AG08395 (cell line): ENCODE measurements at places on chromosomes 16 and 17.

DNA sequence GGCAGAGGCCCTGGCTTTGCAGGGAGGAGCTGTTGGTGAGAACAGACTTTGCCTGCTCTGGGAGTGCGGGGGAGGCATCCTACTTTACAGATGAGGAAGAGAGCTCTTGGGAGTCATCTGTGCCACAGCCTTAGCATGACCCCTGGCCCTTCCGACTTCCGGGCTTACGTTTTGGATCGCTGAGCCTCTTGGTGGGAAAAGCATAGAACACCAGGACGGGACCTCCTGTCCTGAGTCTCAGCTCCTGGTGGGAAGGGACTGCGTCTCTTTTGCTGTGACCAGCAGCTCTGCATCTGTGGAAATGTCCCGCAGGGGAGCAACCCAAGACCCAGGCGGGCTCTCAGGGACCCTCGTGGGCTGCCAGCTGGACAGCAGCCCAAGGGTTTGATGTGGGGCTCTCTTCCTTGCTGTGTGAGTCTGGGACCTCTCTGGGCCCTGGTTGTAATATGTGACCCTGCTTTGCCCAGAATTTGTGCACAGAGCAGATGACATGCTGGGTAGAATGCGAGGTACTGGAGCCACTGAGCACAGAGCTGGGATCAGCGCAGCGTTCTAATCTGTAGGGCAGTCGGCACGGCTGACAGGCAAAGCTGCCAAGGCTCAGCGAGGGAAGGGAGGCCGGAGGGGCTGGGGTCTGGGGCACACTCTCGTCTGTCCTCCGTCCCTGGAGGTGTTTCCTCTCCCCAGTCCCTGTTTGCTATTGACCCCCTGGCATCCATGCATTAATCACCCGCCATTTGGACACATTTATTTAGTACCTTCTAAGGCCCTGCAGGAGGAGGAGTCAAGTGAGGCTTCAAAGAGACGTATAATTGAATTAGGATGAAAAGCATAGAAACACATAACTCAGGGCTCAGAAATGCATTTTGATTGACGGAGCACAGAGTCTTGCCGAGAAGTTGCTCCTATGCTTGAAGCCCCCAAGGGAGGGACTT lies 64.0 kb downstream of the NT5M start:
- no peak for DNase-seq

DNA sequence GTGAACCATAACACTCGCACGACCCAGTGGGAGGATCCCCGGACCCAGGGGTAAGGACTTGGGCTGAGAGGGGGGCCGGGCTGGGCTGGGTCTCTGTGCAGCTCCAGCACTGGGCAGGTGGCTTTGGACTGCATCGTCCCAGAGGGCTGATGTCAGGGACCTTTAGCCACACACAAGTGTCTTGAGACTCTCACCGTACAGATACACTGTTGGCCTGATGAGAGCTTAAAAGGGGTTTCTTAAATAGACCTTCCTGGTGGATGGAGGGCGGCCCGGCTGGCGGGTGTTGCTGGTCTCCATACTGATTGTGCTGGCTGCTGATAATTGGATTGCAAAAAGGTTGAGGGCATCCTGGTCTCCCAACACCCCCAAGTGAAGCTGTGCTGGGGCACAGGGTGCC lies 21.7 kb upstream of the CLEC18A start:
- DNase-seq = no peak

DNA sequence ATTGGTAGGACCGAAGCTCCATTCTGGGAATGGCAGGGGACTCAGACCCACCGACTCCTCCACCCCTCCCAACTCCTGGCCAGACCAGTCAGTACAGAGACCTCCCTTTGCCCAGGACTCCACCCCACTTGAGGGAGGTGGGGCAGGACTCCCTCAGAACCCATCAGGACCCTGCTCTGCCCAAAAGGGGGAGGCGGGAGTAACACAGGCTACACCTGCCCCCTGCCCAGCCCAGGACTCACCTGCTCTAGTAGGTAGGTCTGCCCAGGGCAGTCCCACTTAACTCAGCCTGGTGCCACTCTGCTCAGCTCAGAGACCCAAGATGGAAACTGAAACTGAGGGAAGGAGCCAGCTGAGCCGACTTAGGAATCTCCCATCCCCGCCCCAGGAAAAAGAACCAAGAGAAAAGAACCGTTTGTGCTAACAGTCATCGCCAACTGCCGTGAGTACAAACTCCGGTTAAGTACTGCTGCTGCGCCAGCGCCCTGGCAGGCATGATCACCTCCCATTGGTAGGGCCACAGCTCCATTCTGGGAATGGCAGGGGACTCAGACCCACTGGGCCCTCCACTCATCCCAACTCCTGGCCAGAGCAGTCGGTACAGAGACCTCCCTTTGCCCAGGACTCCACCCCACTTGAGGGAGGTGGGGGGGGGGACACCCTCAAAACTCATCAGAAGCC lies 503 bp downstream of the DHX58 start:
- DNase-seq = peak; percentile 54

DNA sequence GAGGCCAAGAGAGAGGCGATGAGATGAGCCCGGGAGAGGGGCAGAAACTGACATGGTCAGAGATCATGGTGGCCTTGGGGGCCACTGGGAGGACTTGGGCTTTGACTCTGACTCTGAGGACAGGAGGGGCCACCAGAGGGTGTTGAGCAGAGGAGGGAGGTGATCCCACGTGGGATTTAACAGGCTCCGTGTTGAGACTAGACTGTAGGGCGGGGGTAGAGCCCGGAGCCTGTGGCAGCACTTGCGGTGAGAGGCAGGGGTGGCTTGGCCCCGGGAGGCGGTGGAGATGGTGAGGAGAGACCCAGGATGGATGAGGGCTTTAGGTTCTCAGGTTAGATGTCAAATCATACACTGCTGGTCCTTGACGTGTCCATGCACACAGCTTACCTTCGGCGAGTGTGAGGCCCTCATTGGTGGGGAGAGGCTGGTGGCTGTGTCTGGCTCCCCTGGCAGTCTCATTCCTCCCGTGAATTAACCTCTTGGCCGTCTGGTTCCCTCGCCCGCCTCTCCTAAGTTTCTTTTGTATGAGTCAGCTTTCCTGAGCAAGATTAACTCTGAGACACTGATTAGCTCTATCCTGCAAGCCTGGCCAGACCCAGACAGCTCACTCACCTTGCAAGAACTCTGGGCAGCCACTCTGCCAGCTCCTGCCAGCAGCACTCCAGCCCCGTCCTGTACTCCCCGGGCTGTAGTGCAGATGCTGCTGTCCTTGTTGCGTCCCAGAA lies 39.7 kb downstream of the VPS35L start:
- peak; percentile 50 for DNase-seq

DNA sequence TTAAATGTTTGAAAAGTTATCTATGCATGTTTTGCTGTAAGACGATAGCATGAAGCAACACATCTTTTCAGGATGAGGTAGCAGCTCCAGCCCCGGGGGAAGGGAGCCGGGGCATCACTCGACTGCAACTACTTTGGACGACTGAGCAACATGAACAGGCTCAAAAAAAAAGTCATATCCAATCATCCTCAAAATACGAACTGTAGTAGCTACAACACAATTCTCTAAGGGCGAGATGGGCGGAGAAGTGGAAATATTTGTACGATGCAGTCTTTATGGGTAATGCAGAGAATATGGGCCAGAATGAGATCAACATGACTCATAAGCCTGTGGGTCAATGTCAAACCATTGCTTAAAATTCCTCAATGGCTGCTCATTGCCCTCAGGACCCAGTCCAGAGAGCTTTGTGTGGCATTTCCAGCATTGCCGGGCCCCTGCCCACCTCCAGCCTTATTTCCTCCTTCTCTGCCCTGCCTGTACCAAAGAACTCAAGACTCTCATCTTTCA lies 17.7 kb upstream of the SMURF2 start:
- DNase-seq = peak; percentile 89

GRCh38 chr17:6352801-6353560 lies 81.9 kb downstream of the AIPL1 start:
- no peak for DNase-seq

GRCh38 chr16:86414991-86415740 lies 95.2 kb upstream of the FOXF1 start:
- no peak for DNase-seq

DNA sequence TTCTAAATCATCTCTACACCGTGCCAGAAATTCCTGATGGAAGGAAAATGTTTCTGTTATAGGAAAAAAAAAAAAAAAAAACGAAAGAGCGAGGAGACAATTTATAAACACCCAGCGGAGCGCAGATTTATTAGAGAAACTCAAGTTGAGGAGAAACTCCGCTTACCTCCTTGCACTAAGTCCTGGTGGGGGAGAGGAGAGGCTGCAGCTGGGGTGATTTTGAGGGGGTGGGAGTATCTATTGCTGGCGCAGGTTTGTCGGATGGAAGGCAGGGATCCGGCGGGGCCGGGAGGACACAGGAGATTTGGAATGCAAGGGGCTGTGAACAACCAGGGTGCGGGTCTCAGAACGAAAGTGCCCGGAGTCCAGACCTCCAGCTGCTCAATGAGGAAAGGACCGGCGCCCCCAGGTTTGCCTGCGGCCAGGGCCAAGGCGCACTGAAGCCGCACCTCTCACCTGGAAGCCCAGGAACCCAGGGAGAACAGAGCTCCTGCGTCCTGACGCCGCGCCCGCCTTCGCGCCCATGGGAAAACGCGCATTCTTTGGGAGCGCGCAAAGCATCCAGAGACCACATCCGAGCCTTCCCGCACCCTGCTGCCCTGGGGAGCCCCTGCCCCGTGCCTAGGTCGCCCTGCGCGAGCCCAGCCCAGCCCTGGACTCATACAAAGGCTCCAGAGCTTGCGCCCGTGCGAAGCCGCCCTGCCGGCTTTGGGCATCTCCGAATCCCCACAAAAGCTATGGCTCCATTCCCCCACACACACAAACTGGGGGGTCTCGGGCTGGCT lies 2.6 kb upstream of the HOXB8 start:
- no peak for DNase-seq

DNA sequence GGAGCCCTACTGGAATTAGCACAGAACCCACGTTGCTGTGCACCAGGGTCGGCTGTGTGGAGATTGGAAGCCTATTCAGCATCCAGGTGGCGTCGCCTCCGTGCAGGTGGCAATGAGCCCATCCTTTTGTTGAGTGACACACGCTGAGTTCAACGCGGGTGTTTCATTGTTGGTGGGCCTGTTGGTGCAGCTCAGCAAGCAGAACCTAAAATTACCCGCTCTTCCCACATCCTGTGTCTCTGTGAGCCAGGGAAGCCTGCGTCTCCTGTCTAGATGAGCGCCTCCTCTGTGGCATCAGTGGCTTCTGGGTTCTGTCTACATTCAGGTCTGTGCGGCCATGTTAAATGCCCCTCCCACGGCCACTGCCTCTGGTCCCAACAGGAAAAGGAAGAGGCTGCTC lies 14.5 kb downstream of the CD2BP2 start:
- no peak for DNase-seq

GRCh38 chr16:67546761-67547422 lies 15.4 kb upstream of the CTCF start:
- peak; percentile 80 for DNase-seq

DNA sequence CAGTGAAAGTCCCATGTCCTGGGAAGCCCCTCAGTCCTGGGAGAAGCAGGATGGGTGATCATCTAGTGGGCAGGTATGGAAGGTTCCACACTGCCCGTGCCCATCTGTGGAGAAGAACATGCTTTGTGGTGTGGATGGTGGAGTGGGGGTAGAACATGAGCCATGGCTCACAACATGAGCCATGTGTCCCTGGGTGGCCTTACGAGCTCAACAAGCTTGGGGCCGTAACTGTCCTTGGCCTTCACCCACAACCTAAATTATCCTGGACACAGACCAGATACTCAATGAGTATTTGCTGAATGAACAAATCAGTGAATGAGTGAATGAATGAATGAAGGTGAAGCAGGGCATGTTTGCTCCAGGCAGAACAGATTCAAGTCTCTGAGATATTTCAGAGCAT lies 13.5 kb downstream of the SOX8 start:
- DNase-seq = no peak

DNA sequence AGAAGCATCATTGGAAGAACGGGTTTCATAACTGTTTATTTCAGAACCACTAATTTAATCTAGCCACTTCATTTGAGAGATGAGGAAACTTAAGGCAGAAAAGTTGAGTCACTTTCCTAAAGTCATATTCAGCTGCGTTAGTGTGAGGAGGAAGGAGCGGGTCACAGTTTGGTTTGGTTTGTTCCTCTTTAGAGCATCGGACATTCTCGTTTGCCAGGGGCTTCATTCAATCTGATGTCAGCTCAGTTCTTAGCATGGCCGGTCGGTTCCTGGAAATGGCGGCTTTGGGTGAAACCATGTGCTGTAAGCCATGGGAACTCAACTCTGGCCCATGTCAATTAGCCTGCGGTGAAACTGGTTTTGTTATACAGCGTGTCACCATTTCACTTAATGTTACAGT lies 186.5 kb downstream of the LGALS9B start:
- no peak for DNase-seq

DNA sequence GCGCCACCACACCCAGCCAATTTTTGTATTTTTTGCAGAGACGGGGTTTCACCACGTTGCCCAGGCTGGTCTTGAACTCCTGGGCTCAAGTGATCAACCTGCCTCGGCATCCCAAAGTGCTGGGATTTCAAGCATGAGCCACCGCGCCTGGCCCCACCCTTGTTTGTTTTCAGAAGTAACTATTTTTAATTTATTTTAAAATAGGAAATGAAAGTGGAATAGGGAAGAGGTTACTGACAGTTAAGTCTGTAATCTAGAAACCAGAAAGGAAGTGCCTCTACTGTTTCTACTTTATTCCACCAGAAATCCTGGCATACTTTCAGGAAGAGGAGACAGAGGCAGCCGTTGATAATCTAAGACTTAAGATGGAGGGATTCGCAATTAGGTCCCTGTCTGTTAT lies 225.6 kb downstream of the TANC2 start:
- no peak for DNase-seq

DNA sequence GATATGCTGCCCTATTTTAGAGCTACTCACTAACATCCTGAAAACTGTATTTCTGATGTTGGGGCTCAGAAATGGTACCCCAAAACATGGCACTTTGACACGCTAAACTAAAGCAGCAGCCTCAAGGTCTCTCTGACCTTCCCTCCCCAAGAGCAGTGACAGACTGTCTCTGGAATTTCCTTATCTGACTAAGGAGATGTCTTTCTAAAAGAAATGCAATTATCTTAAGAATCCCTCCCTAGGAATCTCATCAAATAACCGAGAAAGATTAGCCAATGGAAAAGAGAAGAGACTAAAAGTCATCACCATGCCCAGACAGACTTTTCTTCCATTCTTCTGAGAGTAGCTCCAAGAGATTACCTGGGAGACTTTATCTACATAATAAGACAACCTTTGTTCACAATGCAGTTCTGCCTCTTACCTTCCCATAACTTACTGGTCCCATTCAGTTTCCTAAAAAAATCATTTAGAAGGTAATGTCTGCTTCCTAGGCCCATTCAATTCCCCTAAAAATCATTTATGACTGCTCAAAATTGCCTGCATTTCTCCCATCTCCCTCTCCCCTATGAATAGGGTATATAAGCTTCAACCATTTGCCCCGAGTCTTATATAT lies 123.9 kb downstream of the CPPED1 start:
- DNase-seq = no peak

- DNase-seq = peak; percentile 84
Observed at GRCh38 chr16:67537270-67537635, 8.6 kb downstream of the RIPOR1 start.
